ENCODE measurements at places on chromosomes 1 and 21.

DNA sequence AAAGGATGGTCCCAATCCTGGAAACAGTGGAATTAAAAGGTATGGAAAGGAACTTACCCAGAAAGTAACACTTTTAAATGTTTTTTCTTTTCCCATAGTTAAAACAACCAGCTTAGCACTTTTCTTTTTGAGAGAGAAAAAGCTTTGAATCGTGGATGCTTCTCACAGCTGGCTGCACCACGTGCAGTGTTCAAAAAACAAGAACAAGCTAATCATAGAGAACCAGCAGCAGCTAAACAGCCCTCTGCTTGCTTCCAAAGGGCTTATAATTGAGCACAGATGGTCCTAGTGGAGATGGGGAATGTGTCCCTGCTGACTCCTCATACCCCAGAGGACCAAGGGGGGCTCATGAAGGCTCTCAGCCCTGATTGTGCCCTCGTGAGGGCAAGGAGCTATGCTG, 26.4 kb downstream of the UTP25 start:
- DNase-seq = no peak

DNA sequence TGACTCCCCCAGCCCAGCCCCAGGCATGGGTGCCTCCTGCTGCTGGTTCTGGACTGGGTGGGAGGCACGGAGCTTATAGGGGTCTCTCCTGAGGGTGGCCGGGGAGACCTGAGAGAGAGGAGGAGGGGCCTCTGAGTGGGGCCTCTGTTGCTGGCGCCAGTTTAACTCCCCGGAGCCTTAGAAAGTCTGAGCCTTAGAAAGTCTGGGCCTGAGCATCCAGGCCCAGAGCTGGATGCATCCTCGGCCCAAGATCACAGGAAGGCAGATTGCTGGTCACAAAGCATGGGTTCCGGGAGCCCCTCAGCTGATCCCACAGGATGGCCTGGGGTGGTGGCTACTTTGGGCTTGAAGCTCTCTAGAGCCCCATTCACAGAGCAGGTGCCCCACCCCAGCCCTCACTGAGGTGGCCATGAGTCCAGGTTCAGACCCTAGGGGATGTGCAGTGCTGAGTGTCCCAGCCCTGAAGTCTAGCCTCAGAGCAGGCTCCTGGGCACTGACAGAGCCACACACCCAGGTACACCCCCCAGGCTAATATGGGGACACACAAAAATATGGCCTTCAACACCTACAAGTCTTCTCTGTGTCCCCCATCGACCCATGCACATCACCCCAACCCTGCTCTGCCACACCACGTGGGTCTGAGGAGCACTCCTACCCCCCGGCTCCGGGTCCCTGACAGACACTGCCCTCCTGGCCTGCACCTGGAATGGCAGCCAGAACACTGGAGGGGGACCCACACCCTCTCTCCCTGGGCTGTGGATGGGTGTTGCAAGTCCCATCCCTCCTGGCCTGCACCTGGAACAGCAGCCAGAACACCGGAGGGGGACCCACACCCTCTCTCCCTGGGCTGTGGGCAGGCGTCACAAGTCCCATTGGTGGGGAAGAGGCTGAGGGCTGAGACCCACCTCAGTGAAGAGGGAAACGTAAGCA, 9.7 kb downstream of the PLA2G2F start:
- no peak for DNase-seq

DNA sequence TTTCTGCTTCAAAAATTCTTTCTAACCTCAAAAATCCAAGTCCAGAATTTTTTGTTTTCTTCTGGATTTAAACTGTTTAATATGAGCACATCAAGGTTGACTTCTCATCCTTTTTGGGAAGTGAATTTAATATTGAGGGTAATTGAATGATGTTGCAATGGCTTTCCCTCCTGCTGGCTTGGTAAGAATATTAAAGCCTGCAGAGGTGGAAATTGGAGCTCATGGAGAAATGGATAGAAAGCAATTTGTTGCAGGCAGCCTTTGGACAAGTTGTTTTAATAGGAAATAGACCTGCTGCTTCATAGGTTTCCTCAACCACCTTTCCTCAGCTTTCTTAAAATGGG, 124.7 kb downstream of the SYT2 start:
- DNase-seq = no peak

- DNase-seq = no peak
Measured at GRCh38 chr21:45506836-45507522, 35.3 kb downstream of the SLC19A1 start.

- no peak for DNase-seq
Measured at GRCh38 chr21:42113926-42114409, 42.9 kb downstream of the UMODL1 start.

- DNase-seq = no peak
Measured at GRCh38 chr1:27668121-27668807, 3.7 kb downstream of the IFI6 start.

DNA sequence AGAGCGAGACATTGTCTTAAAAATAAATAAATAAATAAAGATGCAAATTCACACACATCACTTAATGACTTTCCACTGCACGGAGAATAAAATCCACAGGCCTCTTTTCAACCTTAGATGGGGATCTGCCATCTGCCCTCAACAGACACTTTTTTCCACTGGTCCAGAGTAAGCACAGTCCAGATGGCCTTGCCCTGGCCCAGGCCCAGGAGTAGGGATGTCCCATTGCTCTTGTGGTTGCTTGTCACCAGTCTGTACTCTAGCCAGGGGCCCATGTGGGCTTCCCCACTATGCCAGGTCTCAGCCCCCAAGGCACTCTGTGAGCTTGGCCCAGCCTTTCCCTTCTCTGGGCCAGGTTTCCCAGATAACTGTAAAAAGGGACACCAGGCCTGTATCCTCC, 17.4 kb downstream of the PLOD1 start:
- no peak for DNase-seq

DNA sequence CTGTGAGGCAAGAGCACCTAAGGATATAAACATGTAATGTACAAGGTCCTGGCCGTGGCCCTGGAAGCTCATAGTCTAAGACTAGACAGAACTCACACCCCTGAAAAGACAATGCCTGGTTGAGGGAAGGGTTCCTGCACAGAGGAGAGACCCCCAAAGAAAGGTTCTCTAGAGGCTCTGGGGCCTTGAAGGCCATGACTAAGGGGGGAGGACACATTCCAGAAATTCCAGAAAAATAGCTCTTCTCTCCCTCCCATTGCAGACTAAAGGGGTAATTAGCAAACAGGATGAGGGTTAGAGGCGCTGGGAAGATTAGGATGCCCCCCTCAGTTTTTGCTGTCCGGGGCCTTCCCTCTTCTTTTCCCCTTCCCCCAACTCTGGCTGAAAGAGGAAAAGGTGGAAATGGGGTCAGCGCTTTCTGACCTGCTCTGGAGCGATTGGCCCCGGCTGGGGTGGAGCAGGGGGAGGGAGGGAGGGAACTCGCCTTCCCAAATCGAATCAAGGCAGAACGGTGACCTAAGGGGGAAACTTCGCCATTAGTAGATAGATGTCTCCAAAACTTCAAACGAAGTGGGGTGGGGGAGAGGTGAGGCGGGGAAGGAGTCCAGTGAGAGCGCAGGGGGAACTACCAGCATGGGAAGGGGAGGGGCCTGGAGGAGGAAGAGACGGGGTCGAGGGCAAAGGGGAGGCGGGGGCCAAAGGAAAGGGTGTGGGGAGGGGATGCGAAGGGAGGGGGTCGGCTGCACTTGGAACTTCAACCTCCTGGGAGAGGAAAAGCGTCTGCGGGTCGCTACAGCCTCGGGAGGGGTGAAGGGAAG, 11.8 kb downstream of the PAX7 start:
- DNase-seq = no peak

DNA sequence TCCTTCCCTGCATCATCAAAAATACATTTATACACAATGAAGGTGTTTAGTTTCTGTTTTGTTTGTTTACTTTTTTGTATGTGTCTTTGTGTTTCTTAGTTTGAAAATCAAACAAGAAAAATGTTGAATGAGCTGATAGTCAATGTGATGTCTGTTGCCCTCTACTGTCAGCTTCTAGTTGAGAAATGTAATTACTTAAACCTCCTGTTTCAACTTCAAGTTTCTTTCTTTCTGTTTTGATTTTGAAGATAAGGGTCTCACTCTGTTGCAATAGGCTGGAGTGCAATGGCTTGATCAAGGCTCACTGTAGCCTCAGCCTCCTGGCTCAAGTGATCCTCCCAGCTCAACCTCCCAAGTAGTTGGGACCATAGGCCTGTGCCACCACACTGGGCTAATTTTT, 37.5 kb downstream of the SPTA1 start:
- no peak for DNase-seq

DNA sequence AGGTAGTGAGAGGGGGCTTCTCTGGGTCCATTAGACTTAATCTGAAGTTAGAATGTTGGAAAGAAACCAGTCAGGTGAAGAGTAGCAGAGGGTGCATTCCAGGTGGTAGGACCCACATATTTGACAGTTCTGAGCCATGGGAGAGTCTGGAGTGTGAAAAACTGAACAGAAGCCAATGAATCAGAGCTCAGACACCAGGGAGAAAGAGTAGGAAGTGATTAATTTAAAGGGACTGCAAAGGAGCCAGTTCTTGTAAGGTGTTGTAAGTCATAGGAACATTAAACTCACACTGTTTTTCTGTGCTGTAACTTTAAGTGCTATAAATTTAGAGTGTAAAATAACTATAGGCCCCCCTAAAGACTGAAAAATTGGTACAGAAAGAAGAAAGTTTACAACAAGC, 5.9 kb upstream of the DHX9 start:
- DNase-seq = no peak

GRCh38 chr1:219924342-219924741, 4.0 kb downstream of the SLC30A10 start:
- DNase-seq = no peak

- no peak for DNase-seq
Measured at GRCh38 chr1:51875291-51875772, 3.2 kb downstream of the NRDC start.

DNA sequence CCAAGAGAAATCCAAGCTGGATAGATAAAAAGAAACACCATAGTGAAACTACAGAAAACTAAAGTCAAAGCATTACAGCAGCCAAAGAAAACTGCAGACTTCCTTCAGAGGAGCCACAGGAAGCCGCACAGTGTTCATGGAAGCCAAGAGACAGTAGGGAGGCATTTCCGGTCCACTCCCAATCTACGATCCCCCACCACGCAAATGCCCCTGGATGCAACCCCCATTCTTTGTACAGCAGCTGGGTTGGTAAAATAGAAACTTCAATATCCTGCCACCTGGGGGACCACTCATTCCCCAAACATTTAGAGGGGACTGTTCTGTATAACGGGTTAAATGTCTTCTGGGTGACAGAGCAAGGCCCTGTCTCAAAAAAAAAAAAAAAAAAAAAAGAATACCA, 43.9 kb upstream of the TSPEAR start:
- no peak for DNase-seq

DNA sequence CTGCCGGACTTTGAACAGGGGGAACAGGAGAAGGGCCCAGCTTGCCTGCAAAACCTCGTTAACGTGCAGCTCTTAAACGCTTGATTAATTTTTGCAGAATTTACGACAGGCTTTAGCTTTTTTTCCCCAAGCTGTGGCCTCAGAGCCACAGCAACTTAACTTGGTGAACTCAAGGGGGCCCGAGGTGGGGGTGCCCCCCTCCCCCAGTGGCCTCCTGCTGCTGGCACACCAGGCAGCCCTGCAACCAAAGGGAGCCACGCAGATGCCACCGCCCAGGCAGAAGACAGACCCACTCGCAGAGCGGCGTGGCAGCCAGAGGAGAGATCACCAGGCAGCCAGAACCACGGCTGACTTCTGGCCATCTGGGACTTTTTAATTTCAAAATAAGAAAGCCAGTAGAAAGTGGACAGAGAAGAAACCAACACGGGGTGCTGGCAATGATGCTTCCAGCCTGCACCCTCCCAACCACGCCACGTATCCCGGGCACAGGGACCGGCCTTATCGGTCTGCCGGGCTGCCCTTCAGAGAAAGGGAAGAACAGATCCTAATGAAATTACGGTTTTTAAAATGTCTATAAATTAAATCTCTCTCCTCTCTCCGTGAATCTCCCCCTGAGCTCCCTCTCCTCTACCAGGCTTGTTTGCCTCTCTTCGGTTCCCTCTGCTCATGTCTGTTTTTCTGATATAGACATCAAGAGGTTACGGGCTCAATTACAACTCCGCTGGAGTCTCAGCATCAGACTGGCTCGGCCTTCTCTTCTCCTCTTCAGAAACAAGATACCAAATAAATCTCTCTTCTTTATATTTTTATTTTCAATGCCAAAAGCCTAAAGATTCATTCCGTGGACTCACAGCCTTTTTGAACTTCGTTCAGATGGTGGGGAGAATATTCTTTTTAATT, 6.4 kb downstream of the CASZ1 start:
- DNase-seq = no peak

- no peak for DNase-seq
Measured at GRCh38 chr1:115492019-115492595, 149.7 kb upstream of the VANGL1 start.

DNA sequence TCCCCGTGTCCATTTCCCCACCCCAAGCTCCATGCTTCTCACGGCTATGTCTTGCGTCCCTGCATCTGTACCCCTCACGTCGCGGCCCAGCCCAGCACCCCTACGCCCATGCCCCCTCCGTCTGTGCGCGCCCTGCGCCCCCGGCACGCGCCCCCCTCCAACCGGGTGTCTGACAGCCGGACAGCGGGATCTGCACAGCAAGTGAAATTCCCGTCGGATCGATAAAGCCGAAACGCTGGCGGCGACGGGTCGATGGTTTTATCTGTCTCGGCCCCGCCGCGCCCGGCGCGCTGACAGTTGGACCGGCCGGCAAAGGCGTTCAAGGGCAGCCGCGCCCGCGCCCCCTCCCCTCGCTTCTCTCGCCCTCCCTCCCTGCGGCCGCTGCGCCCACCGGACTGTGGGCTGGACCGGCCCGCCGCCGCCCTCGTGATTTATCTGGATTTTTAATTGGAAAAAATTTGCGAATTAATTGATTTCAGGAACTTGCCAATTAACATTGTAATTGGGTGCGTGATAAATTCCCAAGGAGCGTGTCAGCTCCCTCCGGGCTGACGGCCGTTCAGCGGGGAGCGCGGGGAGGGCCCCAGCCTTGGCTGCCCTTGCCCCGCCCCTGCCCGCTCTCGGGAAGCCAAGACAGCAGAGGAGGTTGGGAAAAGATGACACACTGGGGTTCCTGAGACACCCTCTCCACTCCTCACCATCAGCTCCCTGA, 57.1 kb downstream of the TMEM53 start:
- no peak for DNase-seq

DNA sequence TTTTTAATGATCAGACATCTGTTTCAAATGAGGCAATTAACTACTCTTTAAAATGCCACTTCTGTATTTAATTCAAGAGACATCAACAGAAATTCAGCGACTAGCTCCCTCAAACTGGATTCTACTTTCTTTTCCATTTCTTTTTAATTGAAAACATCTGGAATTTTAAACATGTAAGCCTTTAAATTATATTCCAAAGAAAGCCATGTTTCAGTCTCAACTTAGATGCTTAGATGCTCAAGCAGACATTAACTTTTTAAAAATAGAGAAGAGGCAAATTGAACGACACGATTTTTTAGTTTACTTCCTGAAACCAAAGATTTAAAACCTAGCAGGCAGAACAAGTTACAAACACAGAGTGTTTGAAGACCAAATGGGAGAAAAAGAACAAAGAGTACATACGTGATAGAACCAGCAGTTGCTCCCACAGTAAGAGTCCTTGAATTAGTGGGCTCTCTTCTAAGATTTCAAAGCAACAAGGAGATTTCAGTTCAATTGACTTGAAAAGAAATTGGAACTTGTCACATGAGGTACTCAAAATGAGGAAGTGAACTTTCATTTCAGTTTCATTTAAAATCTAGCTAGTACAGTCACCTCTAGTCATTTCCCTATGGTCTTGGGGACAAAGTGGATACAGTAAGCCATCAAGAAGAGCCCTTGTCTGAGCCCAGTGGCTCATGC, at the start of gene CTSS:
CTSS (minus strand) TSS at position 483 of the 681 bp plus-strand sequence. CDS start 1,015 bp downstream, outside the sequence.
- DNase-seq = no peak

Measured in stimulated activated CD8-positive, alpha-beta memory T cell treated with anti-CD3 and anti-CD28 coated beads, Interleukin-7, amount 100 ng/mL, for 24 hours (primary cell).